Astrocyte of the cerebellum (primary cell): ENCODE measurements at places on chromosomes 4 and X.

DNA sequence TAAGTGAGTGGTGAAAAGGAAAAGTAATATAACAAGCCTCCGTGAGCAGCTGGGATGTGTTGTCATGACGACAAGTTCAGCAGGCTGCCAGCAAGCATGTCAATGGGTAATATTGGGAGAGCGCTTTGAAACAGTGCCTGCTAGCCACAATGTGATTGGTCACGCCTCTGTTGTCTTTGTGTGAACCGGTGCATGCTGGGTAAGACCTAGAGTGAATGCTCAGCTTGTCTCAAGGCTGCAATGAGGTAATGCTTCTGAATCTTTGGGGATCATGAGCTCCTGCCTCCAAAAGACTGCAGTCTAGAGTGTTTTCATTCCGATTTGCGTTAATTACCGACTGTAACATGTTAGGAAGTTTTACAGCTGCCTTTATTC is 54.9 kb downstream of the STOX2 start:
- DNase-seq, result peak; percentile 83

DNA sequence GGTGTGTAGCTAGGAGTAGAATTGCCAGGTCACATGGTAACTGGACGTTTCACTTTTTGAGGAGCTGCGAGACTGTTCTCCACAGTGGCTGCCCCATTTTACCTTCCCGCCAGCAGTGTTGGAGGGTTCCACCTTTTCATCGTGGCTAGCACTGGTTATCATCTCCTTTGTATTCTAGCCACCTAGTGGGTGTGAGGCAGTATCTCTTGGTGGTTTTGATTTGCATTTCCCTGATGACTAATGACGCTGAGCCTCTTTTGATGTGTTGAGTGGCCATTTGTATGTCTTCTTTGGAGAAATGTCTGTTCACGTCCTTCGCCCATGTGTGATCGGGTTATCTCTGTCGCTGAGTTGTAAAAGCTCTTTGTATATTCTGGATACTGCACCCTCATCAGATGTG is 10.6 kb downstream of the ABCD1 start:
- no peak for DNase-seq

DNA sequence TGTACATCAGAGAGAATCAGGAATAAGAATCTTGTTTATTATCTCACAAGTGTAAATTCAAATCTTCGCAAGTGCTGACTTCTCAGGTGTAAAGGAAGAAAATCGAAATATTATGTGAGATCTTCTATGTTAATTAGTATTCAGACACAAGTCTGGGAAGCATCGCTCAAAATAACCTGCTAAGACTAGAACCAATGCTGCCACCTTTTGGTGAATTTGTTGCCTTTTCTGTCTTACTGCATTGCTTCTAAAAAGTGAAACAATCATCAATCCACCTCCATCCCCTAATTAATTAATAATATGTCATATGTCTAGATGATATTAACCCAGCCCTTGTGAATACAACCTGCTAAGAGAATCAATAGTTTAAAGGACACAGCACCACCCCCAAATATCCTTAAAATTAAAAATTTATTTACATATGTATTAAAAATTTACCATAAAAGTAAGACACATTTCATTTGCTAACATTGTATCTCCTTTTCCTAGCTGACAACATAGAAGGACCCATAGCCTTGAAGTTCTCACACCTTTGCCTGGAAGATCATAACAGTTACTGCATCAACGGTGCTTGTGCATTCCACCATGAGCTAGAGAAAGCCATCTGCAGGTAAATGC is 3.5 kb downstream of the EPGN start:
- peak; percentile 64 for DNase-seq

DNA sequence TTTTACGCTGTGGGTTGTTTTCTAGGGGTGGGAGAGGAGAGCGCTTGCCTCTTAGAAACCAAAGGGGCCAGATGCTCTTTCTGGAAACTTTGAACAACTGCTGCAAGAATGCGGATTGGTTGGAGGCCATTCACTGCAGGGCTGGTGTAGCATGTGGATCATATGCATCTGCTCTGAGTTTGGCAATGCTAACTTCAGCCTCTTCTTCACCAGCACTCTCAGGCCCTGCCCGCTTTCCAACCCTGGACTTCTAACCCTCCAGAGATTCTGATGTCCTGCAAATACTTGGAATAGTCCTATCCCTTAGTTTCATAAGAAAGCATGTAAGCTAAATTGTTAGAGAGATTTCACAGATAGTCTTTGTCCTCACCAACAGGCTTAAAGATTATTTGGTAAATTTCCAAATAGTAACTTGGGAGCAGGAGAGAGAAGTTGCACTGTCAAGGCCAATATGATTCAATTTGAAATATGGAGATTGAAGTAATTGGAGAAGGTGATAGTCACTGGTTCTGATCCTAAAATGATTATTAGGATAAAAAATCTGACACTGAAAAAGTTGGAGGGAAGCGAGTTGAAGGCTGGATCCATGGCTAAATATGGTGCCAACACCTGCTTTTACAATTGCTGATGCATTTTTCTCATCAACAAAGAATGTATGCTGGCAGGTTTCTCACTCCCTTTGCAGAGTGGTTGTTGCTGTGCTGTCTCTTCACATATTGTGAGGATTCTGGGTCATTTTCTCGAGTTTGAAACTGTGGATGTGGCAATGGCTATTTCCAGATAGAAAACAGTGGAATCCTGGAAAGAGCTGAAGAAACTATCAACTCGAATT is 210.4 kb downstream of the PTTG2 start:
- DNase-seq, result no peak

GRCh38 chr4:158025131-158025530 is 147.7 kb downstream of the GASK1B start:
- no peak for DNase-seq
